ENCODE measurements at places on chromosomes 12 and 14.

DNA sequence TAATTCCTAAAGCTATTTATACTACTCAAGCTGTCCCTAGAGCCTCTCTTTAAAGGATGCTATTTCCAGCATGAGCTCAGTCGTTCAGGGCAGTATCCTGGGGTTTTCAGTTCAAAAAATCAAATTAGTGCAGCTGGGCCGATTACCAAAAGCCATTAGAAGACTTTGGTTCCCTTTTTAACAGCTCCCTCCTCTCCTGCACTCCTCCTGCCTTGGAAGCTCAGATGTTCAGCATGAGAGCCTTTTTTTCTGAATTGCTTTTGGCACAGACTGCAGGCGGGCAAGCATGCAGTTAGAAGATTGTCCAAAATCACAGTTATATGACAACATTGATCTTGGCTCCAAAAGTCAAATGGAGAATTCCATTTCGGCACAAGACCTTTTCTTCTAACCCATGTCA lies 179.6 kb downstream of the SLC35F4 start:
- DNase-seq: no peak

GRCh38 chr12:94603434-94604365 lies 46.7 kb downstream of the TMCC3 start:
- peak; percentile 63 for DNase-seq

GRCh38 chr12:112322882-112323547 lies 59.2 kb downstream of the HECTD4 start:
- no peak for DNase-seq

GRCh38 chr12:26195250-26195640 lies at the start of gene SSPN:
TSS of gene SSPN (plus strand) at chr12:26195573. CDS start at chr12:26195673, 100 bp downstream.
- DNase-seq: no peak

GRCh38 chr12:75404231-75404630 lies 13.3 kb downstream of the GLIPR1L2 start:
- no peak for DNase-seq

DNA sequence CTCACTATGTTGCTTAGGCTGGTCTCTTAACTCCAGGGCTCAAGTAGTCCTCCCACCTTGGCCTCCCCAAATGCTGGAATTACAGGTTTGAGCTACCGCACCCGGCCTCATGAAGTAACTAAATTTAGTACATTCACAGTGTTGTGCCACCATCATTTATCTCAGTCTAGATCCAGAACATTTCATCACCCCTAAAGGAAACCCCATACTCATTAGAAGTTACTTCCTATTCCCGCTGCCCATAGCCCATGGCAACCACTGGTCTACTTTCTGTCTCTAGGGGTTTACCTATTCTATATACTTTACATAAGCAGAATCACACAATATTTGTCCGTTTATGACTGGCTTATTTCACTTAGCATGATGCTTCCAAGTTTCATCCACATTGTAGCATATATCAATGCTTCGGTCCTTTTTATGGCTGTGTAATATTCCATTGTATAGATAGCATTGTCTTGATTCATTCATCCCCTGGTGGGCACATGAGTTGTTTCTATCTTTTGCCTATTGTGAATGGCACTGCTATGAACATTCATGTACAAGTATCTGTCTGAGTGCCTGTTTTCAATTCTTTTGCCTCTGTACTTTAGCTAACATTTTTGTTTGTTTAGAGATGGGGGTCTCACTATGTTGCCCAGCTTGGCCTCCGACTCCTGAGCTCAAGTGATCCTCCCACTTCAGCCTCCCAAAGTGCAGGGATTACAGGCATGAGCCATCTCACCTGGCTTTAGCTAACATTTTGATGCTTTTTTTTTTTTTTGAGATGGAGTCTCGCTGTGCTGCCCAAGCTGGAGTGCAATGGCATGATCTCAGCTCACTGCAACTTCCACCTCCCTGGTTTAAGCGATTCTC lies 10.2 kb upstream of the SH2B3 start:
- no peak for DNase-seq

- no peak for DNase-seq
These were observed 1.7 kb upstream of the FLRT2 start for GRCh38 chr14:85528080-85528896.

DNA sequence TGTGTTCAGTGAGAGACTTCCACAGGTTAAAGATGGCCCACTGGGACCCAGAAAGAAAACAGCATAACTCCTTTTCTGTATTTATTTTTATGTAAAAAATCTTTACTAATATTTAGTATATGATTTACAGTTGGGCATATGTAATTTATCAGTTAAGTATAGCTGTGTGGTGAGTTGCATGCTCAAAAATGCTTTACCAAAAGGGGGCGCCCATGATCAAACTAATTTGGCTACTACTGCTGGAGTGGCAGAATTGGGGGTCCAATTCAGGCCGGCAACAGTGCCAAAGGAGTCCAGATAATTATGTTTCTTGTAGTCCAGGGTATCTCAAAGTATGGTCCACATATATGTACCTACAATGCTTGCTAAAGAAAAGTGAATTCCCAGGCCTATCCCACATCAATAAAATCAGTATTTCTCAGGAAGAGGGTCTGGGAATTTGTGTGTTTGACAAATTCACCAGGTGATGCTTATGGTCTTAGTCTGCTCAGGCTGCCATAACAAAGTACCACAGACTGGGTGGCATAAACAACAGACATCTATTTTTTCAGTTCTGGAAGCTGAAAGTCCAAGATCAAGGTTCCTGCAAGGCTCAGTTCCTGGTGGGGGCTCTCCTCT lies 152.0 kb downstream of the KTN1 start:
- DNase-seq: peak; percentile 50

GRCh38 chr14:69354383-69355153 lies 43.5 kb downstream of the ERH start:
- peak; percentile 77 for DNase-seq

- DNase-seq: no peak
These were observed 49.7 kb downstream of the JAG2 start for GRCh38 chr14:105118646-105119407.

DNA sequence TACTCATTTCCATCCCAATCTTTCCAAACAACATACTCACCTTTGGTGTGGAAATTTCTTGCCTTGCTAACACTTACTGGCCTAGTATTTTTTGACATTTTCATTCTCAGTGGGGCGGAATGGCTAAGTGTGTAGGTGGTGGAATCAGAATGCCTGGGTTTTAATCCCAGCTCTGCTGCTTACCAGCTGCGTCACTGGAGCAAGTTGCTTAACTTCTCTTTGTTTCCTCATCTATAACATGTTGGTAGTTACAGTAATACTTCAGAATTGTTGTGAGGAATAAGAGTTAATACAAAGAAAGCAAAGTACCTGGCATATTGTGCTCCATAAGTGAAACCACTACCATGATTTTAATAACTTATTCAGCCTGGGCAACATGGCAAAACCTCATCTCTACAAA lies 3.0 kb upstream of the FAM177A1 start:
- DNase-seq: no peak

DNA sequence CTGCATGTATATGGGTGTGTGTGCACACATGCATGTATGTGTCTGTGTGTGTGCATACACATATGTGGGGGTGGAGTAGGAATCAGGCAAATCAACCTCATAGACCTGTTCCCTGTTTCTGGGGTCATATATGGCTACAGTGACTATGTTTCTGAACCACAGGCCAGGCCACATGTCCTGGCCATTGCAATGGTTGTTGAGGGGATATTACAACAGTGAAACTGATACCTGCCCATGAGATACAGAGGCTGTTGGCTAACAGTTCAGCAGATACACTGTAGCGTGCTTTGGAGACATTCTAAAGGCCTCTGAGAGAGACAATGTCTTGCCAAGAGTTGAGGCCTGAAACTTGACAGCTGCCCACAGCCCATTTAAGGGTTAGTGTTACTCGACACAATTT lies 47.3 kb upstream of the FOS start:
- no peak for DNase-seq

DNA sequence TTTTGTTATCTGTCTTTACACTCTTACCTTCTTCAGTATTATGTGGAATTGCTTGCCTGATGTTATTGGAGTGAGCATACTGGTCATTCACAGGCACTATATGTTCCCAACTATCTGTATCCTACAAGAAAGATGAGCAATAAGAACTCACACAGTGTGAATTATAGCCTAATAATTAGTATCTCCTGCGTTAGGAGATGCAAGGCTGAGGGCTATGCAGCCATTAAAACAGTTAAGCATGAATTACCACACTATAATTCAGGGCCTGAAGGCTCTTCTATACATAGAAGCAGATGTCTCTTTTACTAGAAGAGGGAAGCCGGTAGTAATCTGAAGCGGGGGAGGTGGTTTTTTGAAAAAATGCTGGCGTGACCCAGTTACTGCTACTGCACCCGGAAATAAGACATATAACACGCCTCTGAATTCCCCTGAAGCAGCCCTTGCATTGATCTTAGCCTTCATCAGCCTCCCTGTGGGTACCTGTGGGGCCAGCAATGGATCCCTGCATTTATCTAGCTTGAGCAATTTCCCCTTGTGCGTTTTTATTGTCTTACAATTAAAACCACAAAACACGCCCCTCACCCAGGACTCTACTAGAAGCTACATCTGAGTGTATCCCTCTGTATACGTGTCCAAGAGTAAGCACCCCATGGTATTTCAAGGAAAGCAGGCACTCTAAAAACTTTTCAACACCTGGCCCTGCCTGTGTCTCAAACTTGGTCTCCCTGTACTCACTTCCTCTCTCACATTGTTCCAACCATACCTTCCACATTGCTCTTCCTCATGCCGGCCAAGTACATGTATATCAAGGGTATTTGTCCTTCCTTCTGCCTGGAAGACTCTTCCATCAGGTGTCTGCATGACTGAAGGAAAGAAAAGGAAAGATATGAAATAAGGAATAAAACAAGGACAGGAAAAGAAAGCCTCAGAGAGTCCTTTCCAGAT lies 210.9 kb upstream of the ARID2 start:
- DNase-seq: peak; percentile 29

- no peak for DNase-seq
These were observed 96.8 kb downstream of the BORCS5 start for GRCh38 chr12:12453635-12454034.

DNA sequence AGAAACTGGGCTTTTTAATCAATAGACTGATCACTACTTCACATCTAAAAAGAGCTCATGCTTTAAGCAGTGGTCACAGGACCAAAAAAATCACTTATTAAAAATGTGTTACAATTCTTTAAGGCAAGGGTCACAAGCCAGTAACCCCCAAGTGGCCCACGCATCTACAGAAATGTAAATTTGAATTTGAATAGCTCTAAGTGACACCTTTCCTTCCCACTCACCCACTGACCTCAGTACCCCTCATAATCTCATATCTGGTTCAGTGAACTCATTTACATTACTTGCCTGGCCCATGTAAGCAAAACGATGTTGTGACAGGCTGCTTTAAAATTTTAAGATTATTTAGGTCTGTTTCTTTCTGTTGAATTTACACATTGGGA lies 27.4 kb downstream of the NELL2 start:
- no peak for DNase-seq

- peak; percentile 1 for DNase-seq
These were observed 69.0 kb upstream of the BMP4 start for GRCh38 chr14:54025661-54026060.

DNA sequence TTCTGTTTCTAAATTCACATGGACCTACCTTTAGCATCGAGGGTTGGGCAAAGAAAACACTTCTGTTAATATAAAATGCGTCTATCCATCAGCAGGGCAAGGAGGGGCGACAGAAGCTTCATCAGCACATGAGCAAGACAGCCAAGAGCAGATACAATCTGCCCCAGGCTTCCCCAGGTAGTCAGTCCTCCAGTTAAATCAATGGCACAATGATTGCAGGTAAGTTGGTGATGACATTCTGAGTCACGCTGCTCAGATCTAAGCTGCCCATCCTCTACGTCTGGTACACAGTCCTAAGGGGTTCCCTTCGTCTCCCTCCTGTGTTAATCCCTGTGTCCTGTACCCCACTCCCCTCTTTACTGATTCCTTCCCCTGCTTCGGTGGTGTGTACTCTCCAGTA lies 38.8 kb downstream of the MAP3K9 start:
- DNase-seq: no peak

- no peak for DNase-seq
These were observed 285.3 kb downstream of the DPF3 start for GRCh38 chr14:72608391-72609204.

GRCh38 chr12:29595071-29595755 lies 97.7 kb upstream of the OVCH1 start:
- DNase-seq: no peak

DNA sequence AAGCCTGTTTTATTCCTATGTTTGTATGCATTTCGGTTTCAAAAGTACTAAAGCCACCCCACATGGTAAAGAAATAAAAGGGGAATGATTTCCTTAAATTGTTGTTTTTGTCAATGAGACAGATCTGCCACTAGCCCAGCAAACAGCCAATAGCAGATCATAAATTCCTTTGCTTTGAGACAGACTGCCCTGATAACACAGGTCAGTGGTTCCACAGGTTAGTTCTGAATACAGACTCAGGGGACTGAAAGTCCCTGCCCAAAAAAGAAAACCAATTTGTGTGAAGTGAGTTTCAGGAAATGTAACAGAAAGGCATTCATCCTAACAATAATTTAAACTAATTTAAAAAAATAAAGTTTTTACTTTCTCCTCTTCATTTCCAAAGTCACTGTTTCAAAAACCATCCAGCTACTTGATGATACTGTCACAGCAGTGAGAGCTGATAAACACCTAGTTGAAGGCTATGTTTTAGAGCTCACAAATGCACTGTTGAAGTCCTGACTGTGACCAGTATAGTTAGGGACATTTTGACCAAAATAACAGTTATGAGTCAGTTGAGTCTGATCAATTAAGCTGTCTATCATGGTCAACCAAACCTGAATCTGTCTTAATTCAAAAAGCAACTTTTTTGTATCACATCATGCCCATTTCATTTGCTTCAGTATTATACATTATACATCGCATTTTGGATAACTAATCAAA lies 77.7 kb downstream of the LGR5 start:
- no peak for DNase-seq

- peak; percentile 89 for DNase-seq
These were observed 39.7 kb upstream of the GZMB start for GRCh38 chr14:24673534-24674203.

- no peak for DNase-seq
These were observed 724.6 kb upstream of the TMEM132C start for GRCh38 chr12:127542391-127542790.

- DNase-seq: no peak
These were observed 89.9 kb downstream of the BORCS5 start for GRCh38 chr12:12446786-12447185.

GRCh38 chr12:115636546-115636945 lies 640.9 kb downstream of the MED13L start:
- DNase-seq: no peak

GRCh38 chr14:88026890-88027289 lies 22.0 kb downstream of the GPR65 start:
- no peak for DNase-seq

DNA sequence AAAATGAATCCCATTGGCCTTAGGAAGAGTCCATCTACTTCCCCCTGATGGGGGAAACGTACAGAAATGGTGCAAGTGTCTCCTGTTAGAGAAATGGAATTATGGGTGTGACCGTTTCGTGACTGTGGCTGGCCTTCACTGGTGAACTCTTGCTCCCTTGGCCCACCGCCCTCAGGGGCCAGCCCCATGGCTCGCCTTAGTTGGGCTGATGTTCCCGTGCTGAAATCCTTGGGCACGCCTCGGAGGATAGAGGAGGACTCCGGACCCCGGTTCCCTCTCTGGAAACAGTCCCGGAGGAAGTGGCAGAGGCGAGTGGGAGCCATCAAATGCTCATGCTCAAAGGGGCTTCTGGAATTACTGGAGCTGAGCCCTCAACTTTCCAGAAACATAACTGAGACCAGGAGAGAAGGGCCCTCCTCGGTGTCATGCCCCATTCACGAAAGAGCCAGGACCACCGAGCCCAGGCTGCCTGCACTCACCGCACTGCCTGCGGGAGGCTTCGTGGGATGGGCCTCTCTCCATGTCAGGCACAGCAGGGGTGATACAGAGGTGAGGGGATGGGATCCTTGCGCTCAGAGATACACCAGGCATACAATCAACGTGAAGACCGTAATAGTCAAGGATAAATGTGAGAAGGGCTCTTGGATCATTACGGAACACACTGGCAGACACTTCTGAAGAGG lies 10.1 kb upstream of the CACNA2D4 start:
- no peak for DNase-seq
